Stimulated activated CD8-positive, alpha-beta memory T cell treated with anti-CD3 and anti-CD28 coated beads, Interleukin-7, amount 100 ng/mL, for 1 hour (primary cell): ENCODE measurements at places on chromosomes 1 and 21.

GRCh38 chr21:38933731-38934130, 128.0 kb downstream of the ETS2 start:
- no peak for DNase-seq

GRCh38 chr1:109502364-109502851, 7.1 kb downstream of the AMIGO1 start:
- DNase-seq = no peak

- no peak for DNase-seq
These were observed 7.6 kb downstream of the ZNF683 start for GRCh38 chr1:26364956-26365355.

- DNase-seq = no peak
These were observed 138.3 kb upstream of the DUSP10 start for GRCh38 chr1:221880182-221880581.

DNA sequence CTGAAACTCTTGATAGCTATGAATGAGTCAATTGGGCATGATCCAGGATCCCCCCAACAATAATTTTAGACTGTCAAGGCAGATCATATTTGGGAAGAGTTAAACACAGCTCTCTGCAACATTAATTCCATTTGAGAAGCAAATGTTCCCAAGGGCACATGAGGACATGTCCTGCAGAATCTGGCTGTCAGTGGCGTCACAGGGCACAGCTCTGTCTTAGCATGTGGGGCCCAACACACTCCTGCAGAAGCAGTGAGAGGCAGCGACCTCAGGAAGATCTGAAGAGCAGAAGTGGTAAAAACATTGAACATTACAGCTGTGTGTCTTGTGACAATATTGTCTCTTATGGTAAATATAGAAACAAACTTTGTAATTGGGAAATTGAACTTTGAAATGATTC, 197.1 kb upstream of the PBX1 start:
- DNase-seq = no peak

GRCh38 chr1:44237721-44238457, 24.6 kb downstream of the DMAP1 start:
- DNase-seq = no peak

DNA sequence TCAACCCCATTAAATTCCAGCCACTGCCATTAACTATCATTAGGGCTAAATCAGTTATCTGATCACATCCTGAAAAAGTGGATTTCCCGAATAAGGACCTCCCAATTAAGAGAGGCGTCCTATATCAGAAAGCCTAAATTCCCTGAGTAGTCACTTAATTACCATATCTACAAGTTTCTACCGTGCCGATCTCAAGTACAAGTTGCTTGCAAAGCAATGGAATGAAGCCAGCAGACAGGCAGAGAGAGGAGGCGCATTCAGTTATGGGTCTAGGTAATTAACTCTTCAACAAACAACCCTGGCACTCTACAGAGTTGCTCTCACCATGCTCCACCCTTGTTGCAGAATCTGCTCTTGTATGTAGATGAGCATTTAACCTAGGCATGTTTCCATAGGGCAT, 494.6 kb upstream of the RUNX1 start:
- no peak for DNase-seq

DNA sequence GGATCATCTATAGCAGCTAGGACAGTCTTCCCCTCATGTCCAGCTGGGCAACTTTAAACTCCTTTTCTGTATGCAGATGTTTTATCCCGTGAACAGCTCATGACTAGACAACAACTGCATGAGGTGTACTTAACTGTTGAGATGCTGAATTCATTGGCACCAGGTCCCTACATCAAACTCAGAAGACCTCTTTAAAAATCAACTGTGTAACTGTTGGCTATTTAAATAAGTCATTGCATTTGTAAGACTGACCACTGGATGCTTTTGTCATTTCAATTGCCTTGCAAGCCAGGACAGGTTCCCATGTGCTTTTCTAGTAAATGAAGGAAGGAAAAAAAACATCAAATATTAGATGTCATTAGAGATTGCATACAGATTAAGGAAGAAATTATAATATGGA, 28.3 kb upstream of the GORAB start:
- DNase-seq = no peak

DNA sequence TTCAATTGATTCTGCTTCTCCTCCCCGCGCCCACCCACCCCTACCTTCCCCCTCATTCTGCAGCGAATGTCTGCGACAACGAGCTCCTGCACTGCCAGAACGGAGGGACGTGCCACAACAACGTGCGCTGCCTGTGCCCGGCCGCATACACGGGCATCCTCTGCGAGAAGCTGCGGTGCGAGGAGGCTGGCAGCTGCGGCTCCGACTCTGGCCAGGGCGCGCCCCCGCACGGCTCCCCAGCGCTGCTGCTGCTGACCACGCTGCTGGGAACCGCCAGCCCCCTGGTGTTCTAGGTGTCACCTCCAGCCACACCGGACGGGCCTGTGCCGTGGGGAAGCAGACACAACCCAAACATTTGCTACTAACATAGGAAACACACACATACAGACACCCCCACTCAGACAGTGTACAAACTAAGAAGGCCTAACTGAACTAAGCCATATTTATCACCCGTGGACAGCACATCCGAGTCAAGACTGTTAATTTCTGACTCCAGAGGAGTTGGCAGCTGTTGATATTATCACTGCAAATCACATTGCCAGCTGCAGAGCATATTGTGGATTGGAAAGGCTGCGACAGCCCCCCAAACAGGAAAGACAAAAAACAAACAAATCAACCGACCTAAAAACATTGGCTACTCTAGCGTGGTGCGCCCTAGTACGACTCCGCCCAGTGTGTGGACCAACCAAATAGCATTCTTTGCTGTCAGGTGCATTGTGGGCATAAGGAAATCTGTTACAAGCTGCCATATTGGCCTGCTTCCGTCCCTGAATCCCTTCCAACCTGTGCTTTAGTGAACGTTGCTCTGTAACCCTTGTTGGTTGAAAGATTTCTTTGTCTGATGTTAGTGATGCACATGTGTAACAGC, 339.9 kb downstream of the NTNG1 start:
- DNase-seq = no peak

DNA sequence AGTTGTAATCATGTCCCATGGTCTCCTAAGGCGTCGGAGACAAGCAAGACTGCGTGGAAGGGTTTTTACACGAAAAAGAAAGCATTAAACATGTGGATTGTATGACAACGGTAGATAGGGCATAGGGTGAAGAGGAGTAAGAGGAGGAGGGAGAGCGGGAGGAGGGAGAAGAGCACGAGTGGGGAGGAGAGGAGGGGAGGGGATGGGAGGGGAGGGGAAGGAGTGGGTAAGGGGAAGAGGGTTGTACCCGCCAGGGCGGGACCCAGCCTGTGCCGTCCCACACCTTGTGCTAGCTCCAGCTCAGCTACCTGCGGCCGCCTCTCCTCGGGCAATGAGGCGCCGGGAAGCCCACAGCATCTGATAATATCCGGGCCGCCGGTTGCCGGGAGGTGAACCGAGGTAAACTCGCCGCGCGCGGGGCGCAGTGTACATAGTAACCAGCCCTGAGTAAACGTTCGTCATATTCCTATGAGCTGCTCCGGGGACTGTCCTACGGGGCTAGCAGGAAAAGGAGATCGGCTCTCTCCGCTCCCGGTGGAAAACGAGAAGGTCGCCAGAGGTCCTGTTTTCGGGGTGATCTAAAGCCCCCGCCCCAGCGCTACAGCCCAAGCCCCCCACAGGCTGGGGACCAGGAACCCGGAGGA, 449 bp upstream of the RCAN3 start:
- DNase-seq = peak; percentile 54

DNA sequence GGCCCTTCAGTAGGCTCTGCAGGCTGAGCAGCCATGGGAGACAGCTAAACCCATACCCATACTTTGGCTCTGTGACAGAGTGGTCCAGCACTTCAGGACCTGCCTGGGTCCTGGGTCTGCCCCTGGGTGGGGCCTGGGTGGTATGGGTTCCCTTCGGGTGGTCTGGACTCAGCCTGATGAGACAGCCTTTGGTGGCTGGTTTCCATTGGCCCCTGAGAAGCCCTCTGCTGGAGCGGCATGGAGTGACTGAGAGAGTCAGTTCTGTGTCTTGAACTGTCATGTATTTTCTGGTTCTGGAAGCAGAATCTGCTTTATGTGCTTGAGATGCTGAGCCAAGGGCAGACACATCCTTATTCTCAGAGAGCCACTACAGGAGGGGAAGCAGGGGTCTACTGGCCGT, 31.3 kb upstream of the KCNA2 start:
- DNase-seq = no peak

GRCh38 chr1:30981172-30981571, 72.6 kb upstream of the SDC3 start:
- no peak for DNase-seq

DNA sequence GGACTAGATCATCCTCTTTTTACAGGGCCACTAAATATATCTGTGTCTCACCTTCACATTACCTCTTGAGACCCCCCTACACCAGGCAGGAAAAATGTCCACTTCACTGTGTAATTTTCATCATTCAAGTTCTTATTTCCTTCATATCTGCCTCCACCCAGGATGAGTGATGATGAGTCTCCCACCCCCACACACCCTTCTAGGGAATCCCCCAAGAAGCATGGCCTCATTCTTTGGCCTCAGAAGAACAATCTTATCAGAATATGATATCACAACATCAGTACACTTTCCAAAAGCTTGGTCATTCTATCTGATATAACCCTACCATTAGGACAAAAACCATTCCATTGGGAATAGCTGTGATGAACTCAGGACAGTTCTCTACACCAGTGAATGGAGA, 170.3 kb upstream of the DUSP10 start:
- no peak for DNase-seq

GRCh38 chr1:83086346-83086745, 912.6 kb downstream of the TTLL7 start:
- no peak for DNase-seq

DNA sequence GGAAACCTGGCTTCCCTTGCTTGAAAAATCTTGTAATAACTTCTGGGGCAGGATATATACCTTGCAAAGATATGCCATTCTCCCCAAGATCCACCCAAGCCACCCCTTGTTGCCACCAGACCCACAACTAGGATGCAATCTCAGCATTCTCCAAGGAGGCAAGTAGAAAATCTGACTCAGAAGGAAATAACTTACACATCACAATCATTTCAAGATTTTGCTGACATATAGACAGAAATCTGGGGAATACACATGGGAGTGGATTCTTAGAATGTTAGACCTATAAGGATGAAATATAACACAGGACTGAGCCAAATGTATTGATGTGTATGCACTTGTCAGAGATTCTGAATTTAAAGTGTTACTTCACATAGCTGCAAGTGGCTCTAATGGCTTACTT, 14.8 kb upstream of the ZDHHC18 start:
- no peak for DNase-seq

DNA sequence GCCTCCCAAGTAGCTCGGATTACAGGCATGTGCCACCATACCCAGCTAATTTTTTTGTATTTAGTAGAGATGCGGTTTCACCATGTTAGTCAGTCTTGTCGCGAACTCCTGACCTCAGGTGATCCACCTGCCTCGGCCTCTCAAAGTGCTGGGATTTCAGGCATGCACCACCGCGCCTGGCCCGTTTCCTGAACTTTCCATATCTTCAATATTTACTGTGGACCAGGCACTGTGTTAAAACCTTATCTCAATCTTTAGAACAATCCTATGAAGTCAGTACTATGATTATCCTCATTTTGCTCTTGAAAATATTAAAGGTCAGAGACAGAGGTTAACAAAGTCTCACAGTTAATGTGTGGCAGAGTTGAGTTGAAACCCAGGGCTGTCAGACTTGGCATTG, 1.6 kb upstream of the ADCY10 start:
- DNase-seq = no peak

- DNase-seq = no peak
These were observed 22.3 kb downstream of the PPFIA4 start for GRCh38 chr1:203048555-203049051.

DNA sequence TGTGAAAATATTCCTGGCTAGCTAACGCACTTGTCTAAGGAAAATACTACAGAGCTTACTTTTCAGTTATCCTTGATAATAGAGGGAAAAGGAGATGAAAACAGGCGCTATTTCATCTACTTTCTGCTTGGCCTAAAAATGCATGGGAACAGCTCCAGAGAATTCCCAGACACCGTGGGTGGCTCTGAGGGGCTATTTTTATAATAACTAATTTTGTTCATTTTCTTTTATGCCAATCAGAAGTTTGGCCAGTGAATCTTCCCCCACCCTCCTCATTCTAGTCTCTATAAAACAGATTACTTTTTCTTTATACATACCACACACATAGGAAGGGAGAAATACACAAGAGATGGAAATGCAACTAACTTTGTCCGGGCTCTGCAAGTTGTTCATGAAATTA, 322.9 kb downstream of the SETD4 start:
- no peak for DNase-seq

- no peak for DNase-seq
These were observed 95.6 kb upstream of the SNX7 start for GRCh38 chr1:98565951-98566350.

DNA sequence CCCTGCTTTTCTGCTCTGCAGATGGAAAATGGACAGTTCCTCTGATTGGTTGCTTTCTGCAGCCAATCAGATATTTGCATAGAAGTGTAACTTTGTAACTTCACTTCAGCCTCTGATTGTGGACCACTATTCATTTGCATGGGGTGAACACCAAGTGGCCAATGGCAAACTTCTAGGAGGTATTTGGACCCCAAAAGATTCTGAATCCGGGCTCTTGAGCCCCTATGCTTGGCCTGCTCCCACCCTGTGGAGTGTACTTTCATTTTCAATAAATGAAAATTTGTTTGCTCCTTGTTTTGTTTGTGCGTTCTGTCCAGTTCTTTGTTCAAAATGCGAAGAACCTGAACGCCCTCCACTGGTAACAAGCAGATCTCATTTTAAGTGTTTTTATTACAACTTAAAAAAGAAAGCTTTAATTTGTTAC, 6.4 kb upstream of the GSTM4 start:
- no peak for DNase-seq

DNA sequence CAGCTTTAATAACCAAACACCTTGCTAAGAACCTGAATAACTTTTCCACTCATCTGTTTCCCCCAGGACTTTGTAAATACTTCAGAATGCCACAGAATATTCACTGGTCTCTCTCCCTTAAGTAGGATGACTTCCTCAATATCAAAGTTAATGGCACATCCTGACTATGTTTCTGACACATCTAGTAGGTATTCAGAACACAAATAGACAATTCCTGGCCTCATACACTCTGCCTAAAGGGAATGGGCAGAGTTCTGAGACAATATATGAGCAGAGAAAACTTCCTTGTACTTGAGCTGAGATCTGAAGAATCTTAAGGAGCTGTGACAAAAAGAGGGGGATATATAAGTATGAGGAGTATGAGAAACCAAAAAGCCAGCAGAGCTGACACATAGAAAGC, 34.8 kb downstream of the ANKRD13C start:
- no peak for DNase-seq

GRCh38 chr1:3022976-3023375, 1.7 kb downstream of the ACTRT2 start:
- no peak for DNase-seq
